Lung (tissue), 17 donors: ENCODE measurements at places on chromosomes 16 and 17. TPM values are rescaled to one million over a fixed set of nuclear protein-coding genes. Genes with fewer than 3 reads are reported as not detected.

DNA sequence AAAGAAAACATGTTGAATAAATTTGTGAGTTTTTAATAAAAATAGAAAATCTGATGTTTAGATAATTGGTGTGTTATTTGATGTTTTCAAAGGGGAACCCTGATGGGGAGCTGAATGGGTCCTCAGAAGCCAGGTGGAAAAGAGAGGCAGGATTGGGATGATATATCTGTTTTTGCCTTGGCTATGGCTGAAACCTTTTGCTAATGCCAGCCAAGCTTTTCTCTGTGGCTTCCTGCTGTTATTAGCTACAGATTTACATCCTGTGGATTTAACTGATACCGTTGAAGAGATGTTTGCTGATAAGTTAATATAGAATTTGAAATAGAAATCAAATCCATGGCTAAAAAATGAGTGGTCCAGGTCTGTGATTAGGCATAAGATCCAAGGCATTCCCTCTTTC lies 4.2 kb upstream of the AATF start:
- DNase-seq: no peak

GRCh38 chr16:55294931-55295342 lies 29.1 kb upstream of the IRX6 start:
- no peak for DNase-seq

GRCh38 chr16:17474037-17474436 lies 3.3 kb upstream of the XYLT1 start:
- DNase-seq: no peak

TMEM204 gene
- 49.2 TPM for total RNA-seq

PYDC1 gene
- total RNA-seq: not detected

GRCh38 chr17:6495450-6496115 lies 51.3 kb downstream of the PIMREG start:
- DNase-seq: peak; percentile 10

GRCh38 chr16:35506018-35506897 lies 2046.8 kb downstream of the TP53TG3F start:
- no peak for DNase-seq

DNA sequence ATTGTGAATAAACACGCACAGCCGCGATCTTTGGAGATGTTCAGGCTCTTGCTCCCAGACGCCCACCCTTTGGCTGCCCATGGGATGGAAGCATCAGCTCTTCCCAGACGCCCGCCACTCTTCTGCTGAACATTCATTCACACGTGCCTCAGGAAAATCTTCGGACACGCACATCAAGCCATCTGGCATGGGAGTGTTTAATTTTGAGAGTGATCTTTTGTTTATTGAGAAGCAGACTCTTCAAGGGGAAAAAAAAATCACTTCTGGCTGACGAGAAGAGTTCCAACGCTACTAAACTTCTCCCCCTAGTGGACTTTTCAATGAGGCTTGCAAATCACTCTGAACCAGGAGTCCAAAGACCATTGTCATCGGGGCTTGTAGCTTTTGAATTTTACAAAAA lies 62.0 kb upstream of the NUDT7 start:
- peak; percentile 86 for DNase-seq

- DNase-seq: no peak
Observed at GRCh38 chr17:45814622-45815606, 29.8 kb upstream of the SPPL2C start.

GRCh38 chr17:78923660-78924453 lies 1.3 kb downstream of the TIMP2 start:
- peak; percentile 50 for DNase-seq
